ENCODE measurements at places on chromosomes 6 and 20. TPM values are rescaled to one million over a fixed set of nuclear protein-coding genes. Genes with fewer than 3 reads are reported as not detected.

The EMILIN3 gene
- total RNA-seq = not detected

The OTOR gene
- total RNA-seq = not detected

The ANGPT4 gene
- not detected for total RNA-seq

The MYLK2 gene
- 0.15 TPM for total RNA-seq

The CCN6 gene
- total RNA-seq = not detected

The MCHR2 gene
- 0.15 TPM for total RNA-seq

The RAB5IF gene
- 331 TPM for total RNA-seq

The TREML4 gene
- not detected for total RNA-seq

The CST2 gene
- not detected for total RNA-seq

The TINAG gene
- total RNA-seq = not detected

The VPS16 gene
- total RNA-seq = 42.4 TPM

- DNase-seq = no peak
These were observed 352.5 kb downstream of the HDGFL1 start for GRCh38 chr6:22921828-22922227.

- DNase-seq = no peak
These were observed 4.0 kb downstream of the DYNLT1 start for GRCh38 chr6:158640519-158640918.

DNA sequence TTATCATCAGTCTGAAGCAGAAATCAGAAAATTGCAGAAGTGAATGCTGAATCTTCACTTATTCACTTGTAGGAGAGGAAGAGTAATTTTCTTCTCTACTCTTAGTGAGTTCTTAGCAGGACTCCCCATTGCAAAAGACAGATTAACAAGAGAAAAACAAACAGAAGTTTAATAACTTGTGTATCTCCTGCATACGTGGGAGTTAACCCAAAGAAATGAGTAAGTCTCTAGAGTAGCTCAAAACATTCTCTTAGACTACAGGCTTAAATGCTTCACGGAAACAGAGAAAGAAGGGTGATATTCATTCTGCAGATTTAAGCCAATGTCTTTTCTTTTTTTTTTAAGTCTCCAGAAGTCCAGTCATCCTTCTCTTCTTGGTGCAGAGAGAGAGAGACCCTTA, 97.9 kb upstream of the TMEM181 start:
- DNase-seq = no peak

- peak; percentile 67 for DNase-seq
These were observed 197.1 kb upstream of the PLN start for GRCh38 chr6:118350881-118351430.

DNA sequence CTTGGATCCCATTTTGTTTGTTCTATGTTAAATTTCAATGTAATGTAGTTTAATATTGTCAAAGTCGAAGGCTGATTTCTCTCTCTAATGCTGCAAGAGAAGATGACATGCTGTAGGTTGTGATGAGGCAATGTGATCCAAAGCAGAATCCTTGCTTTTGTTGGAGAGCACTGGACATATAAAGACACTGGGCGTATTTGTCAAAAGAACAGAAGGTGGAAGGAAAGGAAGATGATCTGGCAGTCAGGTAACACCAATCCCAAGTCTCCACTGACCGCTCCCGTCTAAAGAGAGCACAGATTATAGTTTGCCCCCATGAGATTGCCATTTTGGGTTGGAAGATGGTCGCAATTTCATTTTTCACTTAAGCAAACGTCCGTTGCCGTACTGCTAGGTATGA, 935 bp upstream of the RFX6 start:
- DNase-seq = no peak

DNA sequence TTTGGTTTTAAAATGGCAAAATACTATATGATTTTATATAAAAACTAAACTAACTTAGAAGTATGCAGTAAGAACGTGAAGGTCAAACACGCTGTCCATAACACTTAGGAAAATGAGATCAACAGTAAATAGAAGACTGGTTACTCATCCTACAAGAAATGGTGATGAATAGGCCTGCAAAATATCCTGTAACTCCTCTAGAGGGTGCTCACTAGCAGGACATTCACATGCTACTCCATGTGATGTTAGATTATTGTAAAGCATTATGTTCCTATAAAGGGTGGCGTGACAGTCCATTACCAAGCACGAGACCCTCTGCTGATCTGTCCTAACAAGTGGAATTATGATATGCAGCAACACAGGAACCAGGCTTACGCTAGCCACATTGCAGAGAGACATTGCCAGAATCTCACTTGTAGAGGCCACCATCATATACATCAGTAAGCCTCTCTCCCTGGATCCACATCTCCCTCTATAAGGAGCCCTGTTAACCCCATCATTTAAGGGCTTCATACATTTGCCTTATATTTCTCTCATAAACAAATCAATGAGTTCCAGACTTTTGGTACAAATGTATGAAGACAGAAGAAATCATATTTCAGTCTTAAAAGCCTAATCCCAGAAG, 18.0 kb upstream of the DEFB129 start:
- peak; percentile 76 for DNase-seq

- peak; percentile 86 for DNase-seq
These were observed 242.4 kb downstream of the ALDH8A1 start for GRCh38 chr6:134707342-134708031.

- DNase-seq = no peak
These were observed at the start of gene SYNDIG1 for GRCh38 chr20:24469116-24469893. TSS of gene SYNDIG1 (plus strand) at chr20:24469629. CDS start at chr20:24543098, 73,469 bp downstream.

- no peak for DNase-seq
These were observed 18.4 kb downstream of the TIAM2 start for GRCh38 chr6:155013457-155013876.

GRCh38 chr20:32470025-32470861, 112.1 kb downstream of the ASXL1 start:
- DNase-seq = peak; percentile 54

DNA sequence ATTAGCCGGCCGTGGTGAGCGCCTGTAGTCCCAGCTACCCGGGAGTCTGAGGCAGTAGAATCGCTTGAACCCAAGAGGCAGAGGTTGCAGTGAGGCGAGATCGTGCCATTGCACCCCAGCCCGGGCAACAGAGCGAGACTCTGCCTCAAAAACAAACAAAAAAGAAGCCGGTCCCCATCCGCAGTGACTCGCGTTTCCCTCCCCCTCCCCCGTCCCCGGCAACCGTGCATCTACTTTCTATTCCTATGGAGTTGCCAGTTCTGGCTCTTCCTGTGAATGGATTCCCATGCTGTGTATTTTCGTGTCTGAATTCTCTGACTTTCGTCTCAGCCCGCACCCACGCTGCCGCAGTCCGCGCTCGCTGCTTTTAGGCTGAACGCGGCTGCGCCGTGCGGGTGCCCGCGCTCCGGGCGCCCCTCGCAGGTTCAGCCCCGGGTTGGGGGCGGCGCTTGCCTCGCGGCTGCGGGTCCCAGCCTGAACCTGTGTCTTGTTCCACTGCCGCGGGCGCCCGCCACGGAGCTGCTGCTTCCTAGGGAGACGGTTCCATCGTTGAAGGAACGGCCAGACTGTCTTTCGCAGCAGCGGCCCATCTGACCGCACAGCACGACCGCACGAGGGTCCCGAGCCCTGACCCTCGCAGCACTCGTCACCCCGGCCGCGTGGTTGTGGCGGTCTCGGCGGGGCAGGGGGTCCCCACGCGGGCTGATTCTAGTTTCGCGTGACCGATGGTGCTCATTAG, 1.1 kb upstream of the MRGBP start:
- peak; percentile 74 for DNase-seq

GRCh38 chr6:733431-734219, 40.7 kb upstream of the EXOC2 start:
- DNase-seq = no peak

DNA sequence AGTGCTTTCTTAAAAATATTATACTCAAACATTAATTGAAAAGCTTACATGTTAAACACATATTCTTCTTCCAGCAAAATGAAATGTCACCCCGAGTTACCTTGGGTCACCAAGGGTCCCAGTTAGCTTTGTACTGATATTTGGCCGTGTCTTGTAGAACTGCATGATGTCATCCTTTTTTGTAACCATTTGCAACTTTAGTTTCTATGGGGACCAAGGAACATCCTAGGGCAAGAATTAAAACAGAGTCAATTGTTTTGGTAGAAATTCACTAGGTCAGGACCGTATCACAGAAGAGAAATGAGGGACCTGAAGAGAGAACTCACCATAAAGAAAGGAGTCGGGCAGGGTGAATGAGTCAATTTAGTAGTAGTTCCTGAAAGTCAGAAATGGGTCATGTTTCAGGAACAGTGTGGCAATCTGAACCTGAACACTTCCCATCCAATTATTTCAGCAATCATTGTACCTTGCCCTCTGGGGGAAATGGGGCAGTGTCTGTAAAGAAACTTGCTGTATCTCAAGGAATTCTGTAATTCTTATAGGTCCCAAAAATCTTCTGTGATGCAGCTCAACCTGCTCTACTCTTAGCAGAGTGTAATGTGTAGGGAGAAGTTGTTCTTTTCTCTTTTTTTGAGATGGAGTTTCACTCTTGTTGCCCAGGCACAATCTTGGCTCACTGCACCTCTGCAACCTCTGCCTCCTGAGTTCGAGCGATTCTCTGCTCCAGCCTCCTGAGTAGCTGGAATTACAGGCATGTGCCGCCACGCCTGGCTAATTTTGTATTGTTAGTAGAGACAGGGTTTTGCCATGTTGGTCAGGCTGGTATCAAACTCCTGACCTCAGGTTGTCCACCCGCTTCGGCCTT, 5.3 kb upstream of the AKAP7 start:
- peak; percentile 25 for DNase-seq

DNA sequence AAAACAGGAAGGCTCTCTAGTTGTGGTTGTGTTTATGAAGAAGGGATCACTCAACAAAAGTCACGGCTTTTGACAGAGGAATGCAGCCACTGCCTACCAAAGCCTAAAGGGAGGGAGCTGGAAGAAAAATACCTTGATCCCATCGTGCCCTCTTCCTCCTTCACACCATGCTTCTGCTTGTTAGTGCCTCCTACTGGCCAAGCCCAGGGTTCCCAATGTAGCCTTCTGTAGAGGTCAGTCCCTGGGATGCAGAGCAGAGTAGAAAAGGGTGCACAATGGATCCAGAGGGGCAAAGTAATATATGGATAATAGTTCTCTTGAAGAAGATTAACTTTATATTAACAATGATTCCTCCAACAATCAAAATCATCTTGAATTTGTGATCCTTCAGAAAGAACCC, 293.5 kb upstream of the FERMT1 start:
- no peak for DNase-seq

- peak; percentile 29 for DNase-seq
These were observed 52.7 kb downstream of the GNAS start for GRCh38 chr20:58905236-58905635.

GRCh38 chr6:136324686-136325380, 35.2 kb upstream of the BCLAF1 start:
- DNase-seq = no peak

- DNase-seq = no peak
These were observed 46.4 kb downstream of the FOXF2 start for GRCh38 chr6:1435806-1436205.

- DNase-seq = peak; percentile 62
These were observed 427 bp downstream of the GINM1 start for GRCh38 chr6:149566410-149567193.

- DNase-seq = peak; percentile 20
These were observed 4.6 kb downstream of the SGK2 start for GRCh38 chr20:43563429-43563828.

All from M059J (cell line).